CD4-positive, alpha-beta T cell treated with Interleukin-17A for 1 hour (primary cell): ENCODE measurements at places on chromosomes 13 and 19.

DNA sequence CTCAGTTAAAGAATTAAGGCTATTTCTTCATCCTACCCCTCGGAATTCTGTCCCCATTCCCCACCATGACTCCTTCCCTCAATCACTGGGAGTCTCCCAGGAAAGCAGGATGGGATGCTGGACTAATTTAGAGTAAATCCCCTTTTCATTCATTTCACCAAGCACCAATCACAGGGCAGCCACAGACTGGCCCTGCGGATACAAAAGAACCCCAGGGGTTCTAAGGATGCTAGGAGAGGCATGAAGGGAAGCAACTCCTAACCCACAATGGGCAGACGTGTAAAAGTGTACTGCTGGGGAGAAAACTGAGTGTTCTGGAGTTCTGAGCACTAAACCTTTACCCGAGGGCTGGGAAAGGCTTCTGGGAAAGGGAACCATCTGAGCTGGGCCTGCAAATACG lies 3.0 kb downstream of the PEPD start:
- DNase-seq: no peak

- DNase-seq: no peak
Observed at GRCh38 chr13:74466020-74466419, 331.8 kb upstream of the KLF12 start.

GRCh38 chr13:36450534-36450933 lies 18.2 kb downstream of the CCNA1 start:
- DNase-seq: no peak

DNA sequence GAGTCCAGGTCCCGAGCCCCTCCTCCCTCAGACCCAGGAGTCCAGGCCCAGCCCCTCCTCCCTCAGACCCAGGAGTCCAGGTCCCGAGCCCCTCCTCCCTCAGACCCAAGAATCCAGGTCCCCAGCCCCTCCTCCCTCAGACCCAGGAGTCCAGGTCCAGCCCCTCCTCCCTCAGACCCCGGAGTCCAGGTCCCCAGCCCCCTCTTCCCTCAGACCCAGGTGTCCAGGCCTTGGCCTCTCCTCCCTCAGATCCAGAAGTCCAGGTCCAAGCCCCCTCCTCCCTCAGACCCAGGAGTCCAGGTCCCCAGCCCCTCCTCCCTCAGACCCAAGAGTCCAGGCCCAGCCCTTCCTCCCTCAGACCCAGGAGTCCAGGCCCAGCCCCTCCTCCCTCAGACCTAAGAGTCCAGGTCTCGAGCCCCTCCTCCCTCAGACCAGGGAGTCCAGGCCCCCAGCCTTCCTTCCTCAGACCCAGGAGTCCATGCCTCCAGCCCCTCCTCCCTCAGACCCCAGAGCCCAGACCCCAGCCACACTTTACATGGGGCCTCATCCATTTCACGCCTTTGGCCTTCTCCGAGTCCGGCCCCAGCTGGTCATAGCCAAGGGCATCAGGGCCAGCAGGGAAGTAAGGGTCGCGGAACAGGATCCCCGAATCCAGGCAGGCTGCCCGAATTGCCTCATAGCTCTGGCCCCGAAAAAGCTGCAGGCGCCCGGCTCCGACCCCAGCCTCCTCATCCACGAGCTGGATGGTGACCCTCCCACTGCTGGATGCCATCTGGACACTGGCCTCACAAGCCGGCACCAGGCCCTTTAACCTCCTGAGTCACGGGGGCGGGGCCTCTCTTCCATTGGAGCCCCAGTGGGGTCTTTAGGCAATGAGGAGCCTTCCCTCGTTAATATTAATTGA lies 628 bp downstream of the CAPN12 start:
- DNase-seq: no peak

GRCh38 chr13:45441633-45442032 lies 23.1 kb upstream of the COG3 start:
- peak; percentile 13 for DNase-seq

- DNase-seq: no peak
Observed at GRCh38 chr13:71303144-71303543, 563.9 kb downstream of the DACH1 start.

DNA sequence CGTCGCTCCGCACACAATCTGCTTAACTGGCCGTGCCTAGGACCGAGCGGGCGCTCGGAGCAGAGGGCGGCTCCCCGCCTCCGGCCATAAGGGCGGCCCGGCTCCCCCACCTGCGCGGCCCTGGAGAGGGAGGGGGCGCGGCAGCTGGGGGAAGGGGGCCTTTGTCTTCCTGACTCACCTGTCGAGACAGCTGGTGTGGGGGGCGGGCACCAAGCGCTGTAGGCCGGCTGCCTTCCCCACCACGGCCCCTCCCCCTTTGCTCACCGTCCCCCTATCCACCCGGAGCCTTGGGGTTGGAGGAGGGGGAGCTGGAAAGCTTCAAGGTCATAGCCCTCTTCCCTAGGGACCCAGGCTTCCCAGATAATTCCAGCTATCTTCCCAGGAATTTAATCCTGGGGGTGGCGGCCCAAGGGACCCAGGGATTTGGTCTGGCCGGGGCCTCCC lies 1.2 kb downstream of the VASP start:
- DNase-seq: no peak

DNA sequence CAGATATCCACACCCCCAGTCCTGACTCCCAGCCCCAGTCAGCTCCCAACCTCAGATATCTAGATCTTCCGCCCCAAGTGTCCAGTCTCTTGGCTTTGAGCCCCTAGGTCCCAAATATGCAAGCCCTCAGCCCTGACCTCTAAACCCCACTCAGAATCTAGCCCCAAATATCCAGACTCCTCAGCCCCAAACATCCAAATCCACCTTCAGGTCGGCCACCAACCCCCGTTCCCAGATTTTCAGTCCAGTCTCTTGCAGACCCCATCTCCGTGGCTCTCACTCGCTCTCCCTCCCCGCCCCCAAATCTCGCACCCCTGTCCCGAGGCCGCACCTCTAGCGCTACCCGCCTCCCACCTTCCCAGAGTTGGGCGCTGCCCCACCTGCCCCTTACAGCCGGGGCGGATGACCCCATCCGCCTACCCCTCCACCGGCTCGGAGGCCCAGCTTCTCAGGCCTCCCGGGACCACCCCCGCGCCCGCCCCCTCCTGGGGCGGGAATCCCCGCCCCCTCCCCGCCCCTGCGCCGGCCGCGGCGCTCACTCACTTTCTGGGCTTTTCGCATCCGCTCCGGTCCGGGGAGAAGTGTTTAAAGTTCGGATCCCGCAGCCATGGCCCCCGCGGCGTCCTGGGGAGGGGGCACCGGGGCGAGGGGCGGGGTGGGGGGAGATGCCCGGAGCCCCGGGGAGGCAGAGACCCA lies 604 bp downstream of the ERFL start:
- peak; percentile 49 for DNase-seq

GRCh38 chr19:42270346-42271044 lies 1.4 kb downstream of the CIC start:
- DNase-seq: peak; percentile 88

GRCh38 chr19:1343041-1343440 lies 40.7 kb upstream of the NDUFS7 start:
- DNase-seq: no peak

- no peak for DNase-seq
Observed at GRCh38 chr13:84118839-84119409, 236.7 kb upstream of the SLITRK1 start.

DNA sequence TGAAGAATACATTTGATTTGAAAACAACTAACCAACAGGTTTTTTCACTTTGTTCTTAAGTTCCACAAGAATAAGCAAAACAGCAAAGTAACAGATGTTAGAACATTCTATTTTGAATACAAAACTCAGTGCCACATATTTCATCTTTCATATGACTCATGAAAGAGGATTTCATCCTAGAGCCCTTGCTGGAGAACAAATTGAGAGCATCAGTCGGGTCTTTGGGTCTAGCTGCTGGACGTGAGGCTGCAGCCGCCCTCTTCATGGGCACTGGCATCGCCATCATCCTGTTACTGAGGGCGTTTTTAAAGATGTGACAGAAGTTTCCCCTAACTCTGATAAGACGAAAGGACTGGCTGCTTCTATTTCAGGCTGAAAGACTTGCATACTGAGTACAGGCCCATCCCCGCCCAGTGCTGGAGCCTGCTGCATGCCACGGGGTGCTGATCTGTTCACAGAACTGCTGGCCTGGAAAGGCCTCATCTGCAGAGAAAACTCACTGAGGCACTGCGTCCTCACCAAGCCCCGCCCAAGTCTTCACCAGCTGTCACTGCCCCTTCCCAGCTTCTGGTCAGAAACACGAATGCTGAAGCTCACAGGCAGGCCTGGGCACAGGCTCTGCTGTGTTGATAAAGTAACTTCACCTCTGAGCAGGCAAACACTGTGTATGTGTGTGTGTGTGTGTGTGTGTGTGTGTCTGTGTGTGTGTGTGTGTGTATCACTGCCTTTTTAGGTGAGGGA lies 101.4 kb downstream of the TUBGCP3 start:
- no peak for DNase-seq

- no peak for DNase-seq
Observed at GRCh38 chr13:112711528-112712265, 21.9 kb downstream of the ATP11A start.

- no peak for DNase-seq
Observed at GRCh38 chr19:33689138-33689746, 67.5 kb downstream of the CHST8 start.

DNA sequence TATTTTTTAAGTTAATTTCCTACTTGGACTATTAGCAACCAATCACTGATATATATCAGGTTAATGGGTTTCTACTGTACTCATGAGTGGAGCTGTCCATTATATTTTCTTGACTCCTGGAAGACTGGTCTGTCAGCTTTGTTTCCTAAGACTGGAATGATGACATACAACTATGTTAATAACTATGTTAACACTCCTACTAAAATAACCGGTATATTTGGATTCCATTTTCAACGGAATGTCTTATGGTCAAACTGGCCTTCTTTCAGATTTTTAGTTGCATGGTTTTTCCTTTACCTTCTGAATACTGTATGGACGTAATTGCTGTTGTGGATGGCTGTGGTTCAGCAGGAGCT lies 45.8 kb upstream of the GPI start:
- DNase-seq: no peak

GRCh38 chr19:42271861-42272534 lies 2.9 kb downstream of the CIC start:
- no peak for DNase-seq

GRCh38 chr19:58274771-58275201 lies 4.0 kb upstream of the ZNF8 start:
- no peak for DNase-seq

GRCh38 chr19:19751846-19752245 lies 18.9 kb upstream of the ZNF14 start:
- DNase-seq: no peak

DNA sequence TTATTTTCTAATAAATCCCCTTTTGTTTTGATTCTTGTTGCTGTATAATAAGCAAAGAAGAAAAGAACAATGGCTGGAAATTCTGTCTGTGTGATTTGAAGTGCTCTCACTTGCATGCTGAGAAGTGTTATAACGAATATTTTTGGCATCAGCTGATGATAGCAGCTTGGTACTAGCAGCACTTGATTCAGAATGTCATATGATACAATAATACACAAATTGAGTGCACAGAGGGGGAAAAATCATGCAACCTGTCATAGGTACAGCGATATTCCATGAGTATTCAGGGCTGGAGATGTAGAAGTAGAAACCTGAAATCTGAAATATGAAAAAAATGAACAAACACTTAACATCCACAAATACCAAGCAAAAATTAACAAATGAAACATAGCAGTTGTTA lies 108.1 kb downstream of the FGF14 start:
- DNase-seq: no peak

GRCh38 chr13:99199541-99200431 lies 868 bp upstream of the UBAC2 start:
- no peak for DNase-seq

DNA sequence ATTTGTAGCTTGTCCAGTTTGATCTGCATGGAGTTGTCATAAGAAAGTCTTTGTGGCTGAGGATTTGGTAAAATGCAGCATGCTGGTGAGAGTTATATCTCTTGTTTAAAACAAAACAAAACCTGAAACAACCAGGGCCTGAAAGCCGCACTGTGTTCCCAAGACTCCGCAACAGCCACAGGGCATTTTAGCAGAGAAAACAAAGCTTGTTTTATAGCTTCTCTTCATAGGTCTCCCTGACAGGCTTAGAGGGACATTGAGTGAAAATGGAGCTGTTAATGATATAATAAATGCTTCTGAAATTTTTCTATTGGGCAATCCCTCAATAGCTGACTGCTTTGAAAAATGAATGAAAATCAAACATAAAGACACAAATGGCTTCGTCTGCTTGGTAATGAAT lies 148.7 kb upstream of the RNF113B start:
- no peak for DNase-seq

DNA sequence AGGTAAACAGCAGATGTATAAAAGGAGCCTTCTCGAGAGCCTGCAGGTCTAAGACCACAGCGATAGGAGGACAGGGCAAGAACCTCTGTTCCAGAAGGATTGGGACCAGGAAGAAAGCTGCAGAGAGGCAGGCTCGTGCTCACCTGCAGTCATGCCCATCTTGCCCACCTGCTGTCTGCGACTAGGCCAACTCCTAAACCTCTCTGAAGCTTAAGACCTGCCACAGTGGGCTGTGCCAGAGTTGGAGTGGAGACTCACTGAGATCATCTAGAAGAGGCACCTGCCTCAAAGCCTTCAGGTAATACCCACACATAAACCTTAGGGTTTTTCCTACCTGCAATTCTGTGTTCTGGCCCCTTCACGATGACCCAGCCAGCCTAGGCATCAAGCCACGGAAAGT lies 68.7 kb downstream of the IRS2 start:
- DNase-seq: no peak

GRCh38 chr19:47699360-47699917 lies 13.8 kb upstream of the EHD2 start:
- DNase-seq: peak; percentile 40

GRCh38 chr13:73893833-73894232 lies 240.4 kb downstream of the KLF12 start:
- DNase-seq: no peak

DNA sequence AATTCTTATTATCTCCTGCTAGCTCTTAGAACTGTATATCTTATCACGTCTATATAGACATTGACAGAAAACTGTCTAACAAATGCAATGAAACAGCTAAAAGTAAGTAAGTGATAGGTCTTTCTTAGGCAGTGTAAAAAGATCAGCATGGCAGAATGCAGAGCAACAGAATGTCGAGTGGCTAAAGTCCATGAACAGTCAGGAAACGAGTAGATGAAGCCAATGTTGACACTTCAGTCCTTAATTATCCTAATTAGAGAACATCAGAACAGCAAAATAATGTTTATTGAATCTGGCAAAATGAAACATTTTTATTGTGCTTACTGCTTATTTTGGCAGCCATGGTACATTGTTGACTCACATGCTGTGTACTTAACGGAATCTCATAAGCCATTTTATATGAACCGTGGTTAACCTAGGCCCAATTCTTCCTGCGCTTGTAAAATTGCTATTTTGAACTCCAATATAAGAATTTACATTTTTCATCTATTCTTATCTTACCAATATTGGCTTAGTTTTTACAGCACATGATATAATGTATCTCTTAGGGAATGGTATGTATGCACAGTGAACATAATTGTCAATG lies 748.1 kb downstream of the DACH1 start:
- no peak for DNase-seq

- no peak for DNase-seq
Observed at GRCh38 chr19:29583196-29583999, 22.7 kb upstream of the POP4 start.
